ENCODE measurements at places on chromosomes 1 and 21.

DNA sequence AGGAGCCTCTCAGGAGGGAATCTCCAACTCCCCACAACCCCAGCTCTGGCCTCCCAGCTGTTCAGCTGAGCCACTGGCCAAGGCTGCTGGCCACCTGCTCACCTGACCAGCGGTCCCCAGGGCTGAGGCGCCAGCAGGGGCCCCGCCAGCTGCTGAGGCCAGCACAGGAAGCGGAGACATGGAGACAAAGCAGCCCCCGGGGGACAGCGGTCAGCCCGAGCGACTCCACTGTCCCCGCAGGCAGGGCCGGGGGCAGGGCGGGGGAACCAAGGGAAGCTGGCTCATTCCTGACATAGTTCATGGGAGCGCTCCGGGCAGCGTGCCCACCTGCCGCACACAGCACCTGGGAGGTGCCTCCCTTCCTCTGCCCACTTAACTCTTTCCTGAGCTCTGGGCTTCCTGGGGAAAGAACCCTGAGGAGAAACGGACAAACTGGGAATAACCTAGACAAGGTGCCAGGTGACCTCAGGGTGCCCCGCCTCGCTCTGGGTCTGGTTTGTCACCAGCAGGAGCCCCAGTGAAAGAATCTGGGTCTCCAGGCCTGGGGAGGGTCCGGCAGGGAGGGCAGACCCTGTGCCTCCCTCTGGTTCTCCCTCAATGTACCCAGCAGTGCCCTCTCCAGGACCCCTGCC lies 10.7 kb downstream of the EPHA2 start:
- DNase-seq: no peak

DNA sequence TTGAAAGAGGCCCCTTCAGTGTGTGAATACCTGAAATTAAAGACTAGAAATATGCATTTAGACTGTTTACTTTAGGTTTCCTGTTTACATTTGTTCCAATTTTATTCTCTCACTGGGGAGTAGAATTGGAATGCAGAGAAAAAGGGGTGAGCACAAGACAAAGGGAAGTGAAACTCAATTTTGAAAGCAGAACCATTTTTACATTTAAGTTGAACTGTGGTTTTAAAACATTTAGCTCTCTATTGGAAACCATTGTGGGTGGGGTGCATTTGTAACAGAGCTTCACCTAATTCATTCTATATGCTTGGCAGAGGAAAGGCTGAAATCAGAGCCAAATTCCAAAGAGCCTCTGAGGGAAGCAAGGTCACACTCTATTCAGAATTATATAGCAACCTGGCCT lies 235.3 kb upstream of the C1orf105 start:
- DNase-seq: peak; percentile 48

GRCh38 chr1:151540982-151541377 lies 871 bp downstream of the TUFT1 start:
- no peak for DNase-seq

GRCh38 chr21:24896735-24897124 lies 710.6 kb downstream of the MRPL39 start:
- DNase-seq: no peak

GRCh38 chr1:197838836-197839235 lies 63.6 kb upstream of the DENND1B start:
- DNase-seq: peak; percentile 35

DNA sequence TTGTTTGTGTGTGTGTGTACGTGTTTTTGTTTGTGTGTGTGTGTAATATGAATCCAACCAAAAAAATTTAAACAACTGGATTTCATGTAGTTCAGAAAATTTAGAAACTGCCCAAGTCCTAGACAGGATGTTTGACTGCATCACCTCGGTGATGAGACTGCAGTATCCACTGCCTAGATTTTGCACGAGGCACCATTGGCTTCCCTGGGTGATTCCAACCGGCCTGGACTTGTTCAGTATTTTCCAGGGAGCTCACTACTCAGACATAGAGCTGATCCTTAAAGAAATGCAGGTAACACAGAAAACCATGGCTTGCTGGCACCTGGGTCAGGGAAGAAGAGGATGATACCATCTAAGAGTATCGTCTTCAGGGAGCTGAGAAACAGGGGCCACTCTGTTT lies 18.2 kb upstream of the KCNK2 start:
- no peak for DNase-seq

GRCh38 chr1:204323887-204324286 lies 35.8 kb downstream of the PLEKHA6 start:
- DNase-seq: no peak

DNA sequence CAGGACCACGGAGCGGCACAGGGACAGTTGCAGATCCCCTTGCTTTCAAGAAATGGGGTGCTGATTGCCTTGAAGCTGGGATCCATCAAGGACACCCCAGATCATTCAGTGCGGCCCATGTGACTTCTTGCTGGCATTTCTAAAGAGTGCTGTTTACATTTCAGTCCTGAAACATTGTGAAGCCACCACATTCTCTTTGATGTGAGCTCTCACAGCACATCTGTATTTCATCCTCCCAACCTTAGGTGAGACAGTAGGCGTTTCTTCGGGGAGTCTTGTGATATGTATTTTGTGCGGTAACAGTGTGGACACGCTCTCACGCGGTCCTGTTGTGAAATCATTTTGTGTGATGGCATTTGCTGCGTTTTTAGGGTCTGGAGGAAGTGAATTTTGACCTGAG lies 57.2 kb downstream of the CACHD1 start:
- DNase-seq: no peak

GRCh38 chr21:46171585-46171984 lies 12.7 kb downstream of the SPATC1L start:
- no peak for DNase-seq

DNA sequence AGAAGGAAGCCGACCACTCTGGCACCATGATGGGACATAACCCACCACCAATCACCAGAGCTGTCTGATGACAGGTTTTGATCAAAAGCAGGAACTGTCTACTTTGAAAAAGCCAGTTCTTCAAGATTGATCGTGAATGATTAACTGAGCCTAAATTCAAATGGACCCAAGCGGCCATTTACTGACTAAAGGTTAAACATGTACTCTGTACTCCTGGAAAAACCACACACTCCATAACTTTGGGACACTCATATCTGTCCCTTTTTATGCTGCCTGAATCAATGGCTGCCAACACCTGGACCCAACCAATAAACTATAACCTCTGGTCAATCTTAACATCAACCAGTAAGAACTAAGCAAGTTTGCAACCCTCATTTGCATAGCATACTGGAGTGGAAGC lies 206.6 kb downstream of the URB2 start:
- no peak for DNase-seq

DNA sequence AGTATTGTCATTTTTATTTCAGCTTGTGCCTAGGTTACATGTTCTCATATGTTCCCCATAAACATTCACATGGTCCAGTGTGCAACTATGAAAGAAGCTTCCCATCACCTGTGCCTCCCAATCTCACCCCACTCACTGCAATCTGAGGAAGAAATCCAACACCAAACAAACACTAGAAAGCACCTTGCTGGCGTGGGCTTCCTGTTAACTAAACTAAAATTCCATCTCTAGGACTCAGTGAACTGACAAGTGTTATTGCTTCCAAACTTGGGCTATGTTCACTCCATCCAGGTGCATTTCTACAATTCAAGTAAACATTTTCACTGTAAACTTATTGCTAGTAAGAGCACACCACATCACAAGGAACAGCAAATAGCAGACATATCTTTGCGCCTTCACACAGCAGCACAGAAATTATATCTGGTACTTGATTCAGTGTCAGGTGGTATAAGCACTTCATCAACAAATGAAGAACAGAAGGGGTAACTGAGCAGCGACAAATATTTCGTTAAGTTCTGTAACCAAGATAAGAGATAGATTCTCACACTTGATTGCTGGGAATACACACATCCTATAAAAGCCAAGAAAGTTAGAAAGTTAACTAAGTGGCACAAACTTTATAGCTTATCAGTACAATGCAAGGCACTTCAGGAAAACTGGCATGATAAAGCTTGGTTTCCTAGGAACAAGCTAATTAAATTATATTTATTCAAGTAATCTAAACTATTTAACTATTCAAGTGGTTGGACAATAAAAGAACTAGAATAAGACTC lies 8.9 kb upstream of the KCNJ15 start:
- no peak for DNase-seq

DNA sequence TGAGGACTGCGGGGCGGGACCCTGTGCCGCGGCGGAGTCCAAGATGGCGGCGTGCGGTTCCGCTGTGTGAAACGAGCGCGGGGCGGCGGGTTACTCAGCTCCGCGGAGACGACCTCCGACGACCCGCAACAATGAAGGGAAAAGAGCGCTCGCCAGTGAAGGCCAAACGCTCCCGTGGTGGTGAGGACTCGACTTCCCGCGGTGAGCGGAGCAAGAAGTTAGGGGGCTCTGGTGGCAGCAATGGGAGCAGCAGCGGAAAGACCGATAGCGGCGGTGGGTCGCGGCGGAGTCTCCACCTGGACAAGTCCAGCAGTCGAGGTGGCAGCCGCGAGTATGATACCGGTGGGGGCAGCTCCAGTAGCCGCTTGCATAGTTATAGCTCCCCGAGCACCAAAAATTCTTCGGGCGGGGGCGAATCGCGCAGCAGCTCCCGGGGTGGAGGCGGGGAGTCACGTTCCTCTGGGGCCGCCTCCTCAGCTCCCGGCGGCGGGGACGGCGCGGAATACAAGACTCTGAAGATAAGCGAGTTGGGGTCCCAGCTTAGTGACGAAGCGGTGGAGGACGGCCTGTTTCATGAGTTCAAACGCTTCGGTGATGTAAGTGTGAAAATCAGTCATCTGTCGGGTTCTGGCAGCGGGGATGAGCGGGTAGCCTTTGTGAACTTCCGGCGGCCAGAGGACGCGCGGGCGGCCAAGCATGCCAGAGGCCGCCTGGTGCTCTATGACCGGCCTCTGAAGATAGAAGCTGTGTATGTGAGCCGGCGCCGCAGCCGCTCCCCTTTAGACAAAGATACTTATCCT lies 430 bp downstream of the RBM15 start:
- peak; percentile 21 for DNase-seq

DNA sequence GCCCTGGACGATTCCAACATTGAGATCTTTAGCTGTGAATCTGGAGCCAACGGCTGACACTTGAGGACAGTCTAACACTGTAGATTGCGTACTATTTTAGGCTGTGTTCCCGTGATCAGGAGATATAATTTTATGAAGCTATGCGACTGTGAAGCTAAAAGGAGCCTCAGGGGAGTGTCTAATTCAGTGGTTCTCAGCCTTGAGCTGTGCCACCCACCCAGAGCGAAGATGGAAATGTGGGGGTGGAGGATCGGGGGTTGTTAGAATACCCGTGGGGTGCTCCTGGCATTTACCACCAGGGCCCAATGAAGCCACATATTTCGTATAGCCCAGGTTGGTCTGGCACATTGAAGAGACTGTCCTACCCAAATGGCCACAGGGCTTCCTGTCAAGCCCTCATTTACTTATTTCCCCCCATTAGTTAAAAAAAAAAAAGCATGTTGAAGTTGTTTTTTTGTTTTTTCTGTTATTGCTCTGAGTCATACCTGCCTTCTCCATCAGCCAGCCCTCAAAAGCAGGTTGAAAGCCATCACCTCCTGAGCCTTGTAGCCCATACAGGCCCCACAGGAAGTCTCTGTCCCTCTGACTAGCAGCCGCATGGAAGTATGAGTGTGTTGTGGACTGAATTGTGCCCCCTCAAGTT lies 141.7 kb downstream of the GALNT2 start:
- DNase-seq: no peak

DNA sequence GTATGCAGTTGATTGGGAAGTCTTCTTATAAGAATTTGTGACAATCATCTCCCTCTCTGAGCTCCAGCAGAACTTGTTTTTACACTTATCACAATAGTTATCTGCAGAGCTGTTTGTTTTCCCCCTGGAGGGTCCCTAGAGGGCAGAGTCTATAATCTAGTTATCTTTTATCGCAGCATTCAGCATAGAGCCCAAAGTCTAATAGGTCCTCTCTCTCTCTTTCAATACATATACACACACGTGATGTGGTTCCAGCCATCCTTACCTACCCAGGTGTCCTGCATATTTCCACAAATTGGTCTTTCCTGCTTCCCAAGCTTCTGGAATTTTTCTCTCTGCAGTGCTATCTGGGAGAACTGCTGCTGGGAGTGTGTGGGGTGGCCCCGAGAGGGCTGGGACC lies 229.6 kb upstream of the KIAA0040 start:
- DNase-seq: no peak

DNA sequence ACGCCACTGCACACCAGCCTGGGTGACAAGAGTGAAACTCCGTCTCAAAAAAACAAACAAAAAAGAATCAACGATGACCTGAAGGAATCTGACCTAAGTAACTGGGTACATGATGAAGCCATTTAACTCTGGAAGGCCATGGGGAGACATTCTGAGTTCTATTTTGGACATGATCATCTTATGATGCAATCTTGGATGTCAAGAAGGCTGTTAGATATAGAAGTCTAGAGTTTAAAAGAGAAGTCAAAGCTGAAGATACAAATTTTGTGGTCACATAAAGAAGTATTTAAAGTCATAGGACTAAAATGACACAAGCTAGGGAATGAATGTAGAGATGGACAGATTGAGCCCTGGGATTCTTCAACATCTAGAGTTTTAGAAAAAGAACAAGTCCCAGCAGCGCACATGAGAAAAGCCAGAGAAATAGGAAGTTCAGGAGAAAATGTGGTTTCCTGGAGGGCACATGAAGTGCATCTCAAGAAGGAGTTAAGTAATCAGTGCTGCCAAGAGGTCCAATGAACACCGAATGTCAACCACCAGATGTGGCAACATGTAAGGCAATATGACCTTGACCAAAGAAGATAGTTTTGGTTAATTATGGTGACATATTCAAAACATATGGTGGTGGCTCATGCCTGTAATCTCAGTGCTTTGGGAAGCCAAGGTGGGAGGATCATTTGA lies 26.8 kb downstream of the ELK4 start:
- no peak for DNase-seq

DNA sequence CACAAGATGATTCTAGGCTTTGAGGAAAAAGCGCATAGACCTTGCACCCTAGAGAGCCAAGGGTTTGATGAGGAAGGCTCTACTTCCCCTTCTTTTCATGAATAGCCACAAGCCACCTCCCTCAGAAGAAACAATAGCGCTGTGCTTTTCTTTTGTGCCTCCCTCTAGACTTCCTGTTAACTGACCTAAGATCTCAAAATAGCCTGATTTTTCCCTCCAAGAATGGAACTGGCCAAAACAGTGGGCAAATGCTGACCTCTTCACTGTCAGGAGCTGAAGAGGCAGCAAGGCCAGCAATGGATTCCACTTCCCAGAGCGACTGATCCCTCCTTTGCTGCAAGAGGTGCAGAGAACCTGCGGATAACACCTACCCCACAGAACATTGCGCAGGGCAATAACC lies 362.8 kb downstream of the KCNH1 start:
- DNase-seq: no peak

- DNase-seq: peak; percentile 60
Observed at GRCh38 chr1:226708342-226708780, 30.7 kb downstream of the ITPKB start.

GRCh38 chr1:92310185-92310597 lies 11.3 kb downstream of the RPAP2 start:
- no peak for DNase-seq

GRCh38 chr1:81841795-81842194 lies 41.1 kb downstream of the ADGRL2 start:
- DNase-seq: no peak

Measured in fibroblast of the conjunctiva (primary cell).